Uterus (tissue), 4 donors: ENCODE measurements at places on chromosomes 2 and 18.

DNA sequence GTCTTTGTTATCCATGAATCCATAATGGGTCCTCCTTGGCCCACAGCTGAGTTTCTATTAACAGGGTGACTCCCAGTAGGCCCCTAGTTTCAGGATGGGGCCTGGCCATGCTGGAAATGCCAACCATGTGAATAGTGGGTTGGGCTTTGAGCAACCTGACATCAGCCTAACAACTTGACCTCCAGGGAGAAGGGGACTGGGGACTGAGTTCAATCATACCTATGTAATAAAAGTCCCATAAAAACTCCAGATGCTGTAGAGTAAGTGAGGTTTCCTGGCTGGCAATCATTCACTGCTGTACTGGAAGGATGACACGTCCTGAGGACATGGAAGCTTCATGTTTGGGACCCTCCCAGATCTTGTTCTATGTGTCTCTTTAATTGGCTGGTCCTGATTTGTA, 7.9 kb downstream of the REV1 start:
- DNase-seq = no peak

- DNase-seq = no peak
Observed at GRCh38 chr2:98580656-98581284, 27.5 kb downstream of the COA5 start.

DNA sequence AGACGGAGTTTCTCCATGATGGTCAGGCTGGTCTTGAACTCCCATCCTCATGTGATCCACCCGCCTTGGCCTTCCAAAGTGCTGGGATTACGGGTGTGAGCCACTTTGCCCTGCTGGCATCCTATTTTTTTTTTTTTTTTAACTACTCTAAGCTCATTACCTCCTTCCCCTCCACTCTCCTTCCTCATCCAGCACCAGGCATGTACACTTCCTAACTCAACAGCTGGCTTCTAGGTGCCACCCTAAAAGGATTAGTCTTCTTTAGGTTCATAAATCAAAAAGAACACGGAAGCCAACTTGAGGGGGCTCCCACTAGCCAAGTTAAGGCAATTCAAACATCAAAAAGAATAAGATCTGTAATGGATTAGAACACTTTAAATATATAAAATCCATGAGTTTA, 70.6 kb upstream of the TEX51 start:
- no peak for DNase-seq

GRCh38 chr2:18381386-18381785, 179.1 kb downstream of the RDH14 start:
- DNase-seq = no peak

DNA sequence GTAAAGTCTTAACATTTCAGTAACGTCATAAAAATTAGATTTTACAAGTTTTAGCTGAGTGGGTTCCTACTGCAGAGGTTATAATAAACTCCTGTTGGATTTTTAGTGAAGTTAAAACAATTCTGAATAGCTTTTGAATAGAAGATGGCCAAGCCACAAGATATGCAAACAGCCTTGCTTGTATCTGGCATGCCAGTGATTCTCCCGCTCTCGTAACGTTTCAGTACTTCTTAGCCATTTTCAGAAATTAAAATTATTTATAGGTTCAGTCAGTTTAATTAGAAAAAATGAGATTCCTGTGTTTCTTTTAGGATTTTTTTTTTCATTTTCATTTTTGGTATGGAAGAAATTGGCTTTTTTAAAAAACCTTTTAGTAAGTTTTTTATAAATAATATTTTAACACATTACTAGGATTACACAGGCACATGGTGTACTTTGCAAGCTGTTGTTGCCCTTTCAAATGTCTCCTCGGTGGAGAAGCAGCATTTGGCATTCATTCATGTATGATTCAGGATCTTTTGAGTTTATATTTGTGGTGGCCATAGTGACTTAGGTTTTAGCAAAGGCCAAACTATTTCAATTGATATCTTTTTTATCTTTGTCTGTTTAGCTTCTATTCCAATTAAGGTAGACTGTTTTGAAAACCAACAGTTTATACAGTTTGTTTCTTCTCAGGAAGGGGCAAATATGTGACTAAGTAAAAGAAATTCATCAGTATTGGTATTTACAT, 30.6 kb upstream of the RND3 start:
- DNase-seq = no peak

GRCh38 chr2:185899366-185899765, 160.8 kb downstream of the FSIP2 start:
- no peak for DNase-seq
